ENCODE measurements at places on chromosomes 1 and 21.

GRCh38 chr1:214379236-214379970 is 98.4 kb downstream of the SMYD2 start:
- no peak for DNase-seq

DNA sequence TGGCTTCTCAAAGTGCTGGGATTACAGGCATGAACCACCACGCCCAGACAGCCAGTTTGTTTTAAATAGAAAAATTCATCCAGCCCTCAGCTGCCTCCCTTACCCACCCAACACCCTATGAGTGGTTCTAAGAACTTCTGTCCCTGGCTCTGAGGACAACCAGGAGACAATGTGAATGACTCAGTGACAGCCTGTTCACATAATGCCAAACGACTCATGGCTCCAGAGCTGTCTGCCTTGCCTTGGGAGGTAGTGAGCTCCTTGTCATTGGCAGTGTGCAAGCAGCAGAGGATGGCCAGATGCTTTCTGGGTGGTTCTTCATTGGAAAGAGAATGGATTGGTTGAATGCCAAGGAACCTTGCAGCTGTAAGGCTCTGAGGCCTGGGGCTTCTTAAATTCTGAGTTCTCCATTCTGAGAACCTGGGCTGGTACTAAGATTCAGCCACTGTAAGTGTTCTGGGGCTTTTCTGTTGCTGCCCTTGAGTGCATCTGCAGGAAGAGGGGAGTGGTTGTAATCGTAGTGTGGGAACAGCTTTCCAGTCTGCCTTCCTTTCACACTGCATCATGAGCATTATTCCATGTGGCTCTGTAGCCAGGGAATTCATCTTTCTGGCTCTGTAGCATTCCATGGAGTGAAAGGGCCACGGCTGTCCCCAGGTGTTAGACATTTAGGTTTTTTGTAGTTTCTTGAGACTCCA is 5.8 kb downstream of the SERINC2 start:
- no peak for DNase-seq

- DNase-seq = no peak
Observed at GRCh38 chr1:209628618-209629299, 23.5 kb downstream of the LAMB3 start.

DNA sequence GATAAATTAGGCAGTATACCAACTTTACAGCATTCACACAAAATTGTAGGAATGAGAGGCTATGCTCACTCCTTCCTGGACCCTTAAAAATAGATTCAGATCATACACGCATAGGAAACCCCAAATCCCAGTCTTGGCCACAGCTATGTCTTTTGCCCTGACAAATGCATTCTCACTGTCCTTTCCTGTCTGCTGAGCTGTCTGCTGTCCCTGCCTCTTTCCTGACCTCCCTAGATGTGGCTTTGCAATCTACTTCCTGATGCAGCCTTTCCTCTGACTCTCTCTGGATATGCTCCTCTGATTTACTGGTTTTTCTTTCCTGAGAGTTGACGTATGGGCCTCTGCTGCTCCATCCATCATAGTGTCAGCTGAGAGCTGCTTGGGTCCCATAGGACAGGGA is 59.8 kb upstream of the SLC35F3 start:
- DNase-seq = no peak

DNA sequence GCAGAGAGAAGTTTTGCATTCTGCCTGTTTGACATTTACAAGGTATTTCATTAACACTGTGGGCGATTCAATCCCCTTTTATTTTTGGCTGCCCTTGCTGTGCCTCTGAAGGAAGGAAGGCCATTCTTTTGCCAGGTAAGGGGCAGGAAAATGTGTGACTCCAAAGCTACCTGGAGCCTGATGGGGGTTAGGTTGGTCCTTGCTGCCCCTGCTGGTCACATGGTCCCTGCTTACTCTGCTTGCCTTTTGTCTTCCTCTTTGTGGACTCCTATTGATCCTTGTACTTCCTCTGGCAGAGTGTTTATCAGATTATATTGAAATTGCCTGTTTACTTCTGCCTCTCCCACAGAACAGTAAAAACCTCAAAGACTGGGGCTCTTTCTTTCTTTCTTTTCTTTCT is 65.7 kb downstream of the ST6GALNAC3 start:
- no peak for DNase-seq
